Stimulated activated CD8-positive, alpha-beta memory T cell treated with anti-CD3 and anti-CD28 coated beads, Interleukin-15, amount 100 ng/mL, for 1 hour (primary cell): ENCODE measurements at places on chromosomes 12 and 14.

DNA sequence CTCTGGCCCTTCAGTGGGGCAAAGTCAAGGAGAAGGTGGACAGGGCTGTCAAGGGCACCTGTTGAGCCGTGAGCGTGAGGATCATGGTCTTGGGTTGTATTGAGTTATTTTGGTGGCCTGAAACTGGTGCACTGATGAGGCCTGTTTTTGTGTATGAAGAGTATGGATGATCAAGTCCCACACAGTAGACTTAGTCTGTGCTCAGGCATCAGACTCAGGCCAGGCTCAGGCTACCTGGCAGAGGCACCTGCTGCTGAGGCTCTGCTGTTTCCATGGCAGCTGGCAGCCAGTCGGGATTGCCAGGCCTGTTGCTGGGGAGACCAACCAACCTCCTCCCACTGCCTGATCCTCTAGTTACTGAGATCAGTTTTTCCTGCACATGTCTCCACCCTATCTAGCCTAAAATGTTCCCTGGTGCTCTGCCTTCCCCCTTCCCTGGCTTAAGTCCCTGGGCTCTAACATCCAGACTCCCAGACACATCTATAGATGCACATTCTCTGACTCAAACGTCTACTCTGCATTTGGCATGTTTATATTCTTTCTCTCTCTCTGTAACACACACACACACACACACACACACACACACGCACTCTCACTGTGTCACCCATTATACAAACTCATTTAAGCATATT is 5.1 kb downstream of the JPH4 start:
- DNase-seq = no peak

- DNase-seq = no peak
Measured at GRCh38 chr12:69616025-69616424, 5.3 kb upstream of the LRRC10 start.

GRCh38 chr12:101707131-101707782 is 9.8 kb downstream of the CHPT1 start:
- DNase-seq = no peak

DNA sequence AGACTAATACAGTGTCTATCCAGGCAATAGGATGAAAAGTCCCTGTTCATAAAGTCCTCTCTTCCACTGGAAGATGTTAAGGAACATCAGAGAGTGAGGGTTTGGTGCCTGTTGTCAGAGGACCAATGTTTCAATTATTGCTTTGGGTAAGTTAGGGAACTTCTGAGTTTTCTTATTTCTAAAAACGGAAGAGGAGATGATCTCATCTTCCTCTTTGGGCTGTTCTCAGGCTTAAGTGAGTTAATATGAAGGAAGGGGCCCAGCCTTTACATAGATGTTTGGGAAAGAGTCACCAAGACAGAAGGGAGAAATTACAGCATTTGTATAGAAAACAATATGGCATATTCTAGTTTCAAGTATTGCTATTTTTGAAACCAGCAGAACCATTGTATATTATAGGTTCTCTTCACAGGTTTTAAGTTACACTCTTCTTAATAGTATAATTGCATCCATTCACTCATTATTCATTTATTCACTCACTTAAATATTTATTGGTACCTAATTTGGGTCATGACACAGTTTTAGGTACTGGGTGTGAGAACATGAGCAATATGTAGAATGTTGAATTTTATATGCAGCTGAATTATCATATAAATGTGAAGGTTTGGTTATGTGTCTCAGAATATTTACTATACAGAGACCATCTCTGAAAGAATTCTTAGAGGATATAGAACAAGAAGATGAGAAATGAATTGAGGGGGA is 68.5 kb upstream of the LRIG3 start:
- DNase-seq = no peak

DNA sequence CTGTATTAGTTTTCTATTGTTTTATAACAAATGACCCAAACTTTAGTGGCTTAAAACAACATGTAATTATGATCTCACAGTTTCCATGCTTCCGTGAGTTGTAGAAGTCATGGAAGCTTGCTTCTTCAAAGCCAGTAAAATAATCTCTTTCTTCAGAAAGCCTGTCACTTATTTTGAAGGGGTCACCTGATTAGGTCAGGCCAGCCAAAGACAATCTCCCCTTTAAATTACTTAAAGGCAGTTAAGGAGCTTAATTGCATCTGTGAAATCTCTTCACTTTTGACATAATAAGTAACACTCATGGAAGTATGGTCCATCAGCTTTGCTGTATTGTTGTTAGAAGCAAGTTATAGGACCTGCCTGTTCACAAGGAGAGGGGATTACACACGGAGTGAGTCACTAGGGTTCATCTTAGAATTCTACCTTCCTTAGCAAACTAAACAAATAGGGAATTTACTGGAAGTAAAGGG is 89.8 kb downstream of the FAR2 start:
- no peak for DNase-seq

DNA sequence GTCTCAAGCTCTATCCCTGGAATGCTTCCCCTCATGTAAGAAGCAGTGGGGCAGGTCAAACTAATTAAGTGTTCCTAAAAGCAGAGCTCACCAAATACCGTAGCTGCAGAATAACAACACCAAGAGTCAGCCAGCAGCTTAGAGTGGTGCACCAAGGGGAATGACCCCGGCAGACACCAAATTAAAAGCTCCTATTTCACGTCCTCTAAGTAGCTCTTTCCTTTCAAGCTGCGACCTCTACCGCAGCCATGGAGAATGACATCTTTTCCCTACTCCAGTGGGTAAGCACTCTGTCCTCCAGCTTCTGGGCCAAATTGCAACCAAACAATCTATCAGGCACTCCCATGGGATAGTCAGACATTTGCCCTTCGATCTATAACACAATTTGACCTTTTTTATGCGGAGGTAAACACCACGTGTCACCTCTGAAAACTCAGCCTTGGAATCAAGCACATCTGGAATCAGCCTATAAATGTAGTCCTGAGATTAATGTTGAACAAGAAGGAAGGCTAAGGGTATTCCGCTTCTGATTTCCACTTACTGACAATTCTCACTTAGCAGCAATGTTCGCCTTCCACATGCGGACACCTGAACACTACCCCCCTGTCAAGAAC is 67.6 kb upstream of the CDKN3 start:
- DNase-seq = no peak

- no peak for DNase-seq
Measured at GRCh38 chr12:113774526-113774925, 191.6 kb downstream of the RBM19 start.

GRCh38 chr12:50322206-50322605 is 38.9 kb upstream of the LIMA1 start:
- DNase-seq = no peak

GRCh38 chr12:71626768-71627167 is 36.9 kb downstream of the ZFC3H1 start:
- DNase-seq = no peak

DNA sequence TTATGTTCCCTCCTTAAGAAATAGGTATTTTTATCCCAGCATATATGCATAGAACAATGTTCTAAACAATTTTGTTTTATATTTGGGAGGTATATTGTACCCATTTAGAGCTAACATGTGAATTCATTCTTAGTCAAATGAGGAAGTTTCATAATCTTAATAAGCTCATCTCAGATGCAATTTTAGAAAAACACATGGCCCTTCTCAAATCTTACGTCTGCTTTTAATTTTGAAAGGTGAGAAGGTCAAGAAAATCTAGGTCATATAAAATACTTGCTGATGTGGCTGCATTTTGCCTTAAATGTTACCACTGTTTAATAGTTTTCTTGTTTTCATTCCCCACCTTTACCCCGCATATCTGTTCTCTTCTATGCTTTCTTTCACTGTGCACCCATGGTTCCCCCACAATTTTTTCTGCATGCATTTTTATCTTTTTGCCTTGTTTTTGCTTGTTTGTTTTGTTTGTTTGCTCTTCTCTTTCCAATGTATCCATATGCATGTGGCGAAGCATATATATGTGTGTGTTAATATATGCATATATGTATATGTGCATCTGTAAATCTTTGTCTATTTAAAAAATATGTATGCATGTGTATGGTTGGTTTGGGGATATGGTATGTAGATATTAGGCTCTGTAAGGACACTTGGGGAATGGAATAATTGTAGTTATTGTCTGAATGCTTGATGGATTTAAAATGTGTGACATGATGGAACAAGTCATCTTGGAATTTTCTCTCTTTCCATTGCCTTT is 317.1 kb downstream of the BCAT1 start:
- DNase-seq = no peak

GRCh38 chr14:99789581-99789980 is 3.6 kb upstream of the EML1 start:
- DNase-seq = no peak

- DNase-seq = no peak
Measured at GRCh38 chr14:100692256-100692655, 34.4 kb upstream of the DLK1 start.

DNA sequence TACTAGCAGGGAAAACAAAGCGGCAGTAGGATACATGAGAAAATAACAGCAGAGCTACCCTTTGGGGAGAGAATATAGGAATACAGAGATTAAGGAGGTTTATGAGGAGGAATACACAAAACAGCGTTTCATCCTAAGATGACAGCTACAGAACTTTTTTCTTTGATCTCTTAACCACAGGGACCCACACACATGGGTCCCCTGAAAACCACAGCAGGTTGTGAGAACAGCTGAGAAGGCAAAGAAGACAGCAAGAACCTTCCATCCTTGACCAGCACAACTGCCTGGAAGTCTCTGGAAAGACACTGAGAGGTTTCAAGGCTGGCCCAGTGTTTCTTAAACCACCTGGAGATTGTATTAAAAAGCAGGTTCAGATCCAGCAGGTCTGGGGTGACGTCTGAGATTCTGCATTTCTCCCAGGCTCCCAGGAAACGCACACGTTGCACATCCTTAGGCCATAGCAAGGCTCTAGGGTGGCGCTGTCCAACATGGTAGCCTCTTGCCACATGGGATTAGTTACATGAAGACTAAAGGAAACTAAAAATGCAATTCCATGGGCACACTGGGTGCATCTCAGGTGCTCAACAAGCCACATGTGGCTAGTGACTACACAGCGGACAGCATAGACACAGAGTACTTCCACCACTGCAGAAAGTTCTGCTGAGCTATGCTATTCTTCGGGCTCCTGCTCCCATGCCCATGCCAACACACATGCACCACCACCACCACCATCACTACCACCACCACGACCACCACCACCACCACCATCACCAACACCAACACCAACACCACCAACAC is 92.3 kb downstream of the FOXN3 start:
- no peak for DNase-seq

DNA sequence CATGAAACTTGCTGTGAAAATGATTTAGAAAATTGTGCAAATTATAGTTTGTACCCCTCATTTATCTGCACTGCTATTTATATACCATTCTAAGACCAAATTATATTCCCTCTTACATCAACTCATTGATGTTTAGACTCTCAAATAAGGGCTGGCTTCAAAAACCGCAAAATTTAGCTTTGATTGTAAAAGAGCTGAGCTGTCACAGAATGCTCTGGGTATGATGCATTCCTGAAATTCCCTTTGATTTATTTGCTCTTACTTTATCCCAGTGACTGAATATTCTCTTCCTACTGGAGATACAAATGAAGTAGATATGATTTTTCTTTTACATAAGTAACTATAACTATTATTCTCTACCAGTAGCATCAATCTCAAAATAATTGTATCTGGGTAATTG is 78.0 kb upstream of the TMTC2 start:
- DNase-seq = no peak

DNA sequence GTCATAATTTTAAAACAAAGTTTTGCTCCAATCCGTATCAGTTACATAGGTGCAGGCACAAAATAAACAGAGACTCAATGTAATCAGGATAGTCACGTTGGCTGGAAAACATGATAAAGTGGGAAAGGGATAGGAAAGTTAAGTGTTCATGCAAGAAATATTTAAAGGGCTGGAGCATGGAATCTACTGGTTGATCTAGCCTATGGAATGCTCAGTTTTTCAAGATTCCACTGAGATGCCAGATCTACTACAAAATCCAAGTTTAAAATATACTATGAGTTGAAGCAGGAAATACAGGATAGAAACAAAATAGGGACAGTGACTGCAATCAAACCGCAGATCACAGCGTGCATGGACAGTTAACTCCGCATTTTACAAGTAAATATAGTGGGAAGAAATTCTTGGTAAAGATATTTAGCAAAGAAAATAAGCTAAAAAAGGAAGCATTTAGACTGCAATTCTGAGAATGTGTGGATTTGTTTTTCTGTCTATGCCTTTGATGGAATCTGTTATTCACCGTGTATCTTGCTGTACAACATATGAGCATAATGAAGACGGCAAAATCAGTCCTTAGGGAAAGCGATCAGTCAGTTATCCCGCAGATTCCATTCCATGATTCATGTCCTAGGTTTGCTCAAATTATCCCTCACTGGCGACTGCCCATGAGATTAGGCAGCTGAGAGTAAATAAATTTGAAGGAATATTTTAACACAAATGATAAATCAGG is 1044.3 kb downstream of the FLRT2 start:
- DNase-seq = no peak

DNA sequence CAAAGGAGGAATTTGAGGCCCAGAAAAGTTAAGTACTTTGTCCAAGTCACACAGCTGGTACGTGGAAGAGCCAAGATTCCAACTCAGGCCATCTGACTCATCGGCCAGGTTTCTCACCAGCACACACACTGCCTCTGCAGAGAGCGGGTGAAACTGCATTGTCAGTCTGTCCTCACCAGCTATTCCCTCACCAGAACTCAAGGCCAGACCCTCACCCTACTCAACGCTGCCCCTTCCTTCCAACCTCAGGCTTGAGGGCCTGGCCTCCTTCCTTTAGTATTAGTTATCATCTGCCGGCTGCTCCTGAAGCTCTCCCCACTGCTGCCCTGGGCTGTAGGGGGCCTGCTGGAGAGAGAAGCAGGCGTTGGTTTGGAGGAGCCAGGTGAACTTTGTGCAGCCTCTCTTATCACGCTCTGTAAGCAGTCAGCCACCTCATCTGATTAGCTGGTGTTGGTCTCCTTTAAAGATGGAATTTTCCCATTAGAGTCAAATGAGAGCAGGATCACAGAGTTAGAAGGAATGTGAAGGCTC is 16.6 kb upstream of the PLEK2 start:
- DNase-seq = no peak

GRCh38 chr12:66168410-66168809 is 1.4 kb downstream of the TMBIM4 start:
- no peak for DNase-seq

- no peak for DNase-seq
Measured at GRCh38 chr12:85550924-85551323, 270.9 kb downstream of the ALX1 start.

GRCh38 chr14:93431036-93431670 is 414 bp downstream of the UNC79 start:
- DNase-seq = no peak

DNA sequence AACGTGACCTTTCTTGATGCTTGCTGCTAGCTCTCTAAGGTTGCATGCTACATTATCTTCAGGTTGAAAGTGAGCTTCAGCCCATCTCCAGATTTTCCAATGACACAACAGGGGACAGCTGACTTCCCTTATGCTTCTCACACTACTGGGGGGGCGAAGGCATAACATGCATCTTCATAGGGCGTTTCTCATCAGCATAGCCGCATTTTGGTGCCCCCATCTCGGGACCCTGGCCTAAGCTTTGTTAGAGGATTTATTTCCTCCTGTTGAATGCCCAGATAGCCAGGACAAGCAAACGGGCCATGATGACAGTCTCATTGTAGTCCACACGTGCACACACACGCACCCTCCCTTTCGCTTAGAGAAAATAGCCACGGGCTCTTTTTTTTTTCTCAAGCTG is 30.7 kb downstream of the SSPN start:
- no peak for DNase-seq
